CD8-positive, alpha-beta T cell (primary cell): ENCODE measurements at places on chromosomes 12 and 14.

DNA sequence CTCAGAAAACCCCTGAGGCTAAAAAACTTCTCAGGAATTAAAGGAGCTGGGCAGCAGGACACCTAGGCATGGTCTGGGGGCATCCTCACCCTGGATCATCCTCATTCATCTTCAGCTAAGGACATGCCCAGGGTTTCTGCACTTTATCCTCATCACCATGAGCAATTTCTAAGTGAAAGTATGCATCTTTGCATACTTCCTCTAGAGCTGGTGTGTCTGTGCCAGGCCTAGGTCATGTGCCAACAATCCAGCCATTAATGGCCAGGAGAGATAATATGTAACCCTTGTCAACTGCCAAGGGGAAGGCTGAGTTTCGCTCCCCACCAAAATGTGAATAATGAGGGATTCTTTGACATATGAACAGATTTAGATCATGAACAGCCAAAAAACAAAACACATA lies 160.5 kb downstream of the KITLG start:
- DNase-seq = no peak

DNA sequence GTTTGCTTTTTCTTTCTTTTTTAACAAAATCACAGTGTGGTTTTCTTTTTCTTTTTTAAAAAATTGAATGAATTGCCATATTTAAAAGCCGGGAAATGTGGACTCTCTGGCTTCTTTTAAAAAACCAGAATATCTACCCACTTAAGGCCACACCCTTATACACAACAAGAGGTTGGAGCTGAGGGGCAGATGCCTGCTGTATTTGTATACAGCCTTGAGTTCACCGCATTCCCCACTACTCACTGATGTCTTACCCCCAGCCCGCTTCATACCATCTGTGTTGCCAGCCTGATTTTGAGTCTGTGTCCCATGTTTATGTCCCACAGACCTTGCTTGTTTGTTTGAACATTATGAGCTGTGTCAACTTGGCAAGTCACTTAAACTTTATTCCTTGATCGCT lies 14.3 kb downstream of the JDP2 start:
- no peak for DNase-seq

DNA sequence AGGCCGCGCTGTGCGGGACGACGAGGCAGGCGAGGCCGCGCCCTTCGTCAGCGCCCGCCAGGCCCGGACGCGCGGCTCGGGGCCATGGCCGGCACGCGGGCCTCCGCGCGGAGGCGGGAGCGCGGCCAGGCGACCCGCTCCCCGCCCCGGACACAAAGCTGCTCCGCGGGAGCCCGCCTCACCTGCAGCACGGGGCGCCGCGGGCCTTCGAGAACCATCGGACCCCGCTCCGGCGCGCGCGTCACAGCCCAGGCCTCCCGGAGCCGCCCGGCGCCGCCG lies 342 bp downstream of the DICER1 start:
- DNase-seq = no peak

DNA sequence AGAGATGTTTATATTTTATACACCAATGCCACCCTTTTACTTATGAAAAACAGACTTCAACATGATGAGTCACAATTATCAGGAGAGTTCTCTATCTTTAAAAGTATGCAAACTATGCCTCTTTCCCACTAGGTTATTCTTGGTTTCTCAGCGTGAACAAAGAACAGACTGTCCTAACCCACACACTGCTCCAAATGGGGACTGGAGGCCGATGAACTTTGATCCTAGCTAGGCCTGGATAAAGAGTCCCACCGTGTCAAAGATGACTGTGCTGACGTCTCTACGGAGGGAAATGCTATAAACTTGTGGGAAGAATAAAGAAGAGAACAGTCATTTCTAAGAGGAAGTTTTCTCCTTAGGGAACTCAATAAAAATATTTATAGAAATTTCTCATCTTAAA lies 160.1 kb downstream of the EPS8 start:
- no peak for DNase-seq

- no peak for DNase-seq
These were observed 52.6 kb downstream of the SAV1 start for GRCh38 chr14:50615552-50615951.

GRCh38 chr14:31229009-31229408 lies 21.4 kb upstream of the HECTD1 start:
- no peak for DNase-seq

GRCh38 chr12:55693323-55694187 lies 14.1 kb downstream of the ITGA7 start:
- DNase-seq = no peak

- DNase-seq = no peak
These were observed 75.6 kb downstream of the CEP83 start for GRCh38 chr12:94384030-94384429.

GRCh38 chr14:55756078-55756477 lies 176.1 kb downstream of the KTN1 start:
- DNase-seq = no peak

DNA sequence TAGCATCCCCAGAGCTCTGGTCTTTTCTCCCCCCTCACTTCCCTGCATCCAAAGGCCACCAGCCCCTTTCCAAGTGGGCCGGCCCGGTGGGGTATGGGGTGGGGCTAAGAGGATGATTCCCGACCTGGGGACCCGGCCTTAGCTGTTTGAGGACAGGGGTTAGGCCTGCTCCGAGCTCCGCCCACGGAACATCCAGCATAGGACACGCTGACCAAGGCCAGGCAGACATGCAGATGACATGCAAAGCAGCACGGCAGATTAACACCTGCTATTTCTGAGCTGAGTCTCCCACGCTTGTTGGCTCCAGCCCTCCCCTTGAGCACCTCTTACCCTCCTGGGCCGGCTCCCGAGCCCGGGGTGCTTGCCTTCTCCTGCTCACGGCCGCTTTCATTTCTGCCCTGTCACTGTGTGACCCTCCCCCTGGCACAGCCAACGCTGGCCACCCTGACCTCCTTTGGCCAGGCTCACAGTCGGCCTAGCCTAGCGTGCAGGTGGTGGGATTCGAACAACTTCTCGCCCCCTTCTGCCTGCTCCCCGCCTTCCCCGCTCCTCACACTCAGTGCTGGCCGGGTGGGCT lies 40.2 kb downstream of the TEAD4 start:
- DNase-seq = no peak

- peak; percentile 53 for DNase-seq
These were observed 312 bp downstream of the CDCA3 start for GRCh38 chr12:6850796-6851152.

GRCh38 chr14:87503711-87504110 lies 489.3 kb downstream of the GALC start:
- no peak for DNase-seq

DNA sequence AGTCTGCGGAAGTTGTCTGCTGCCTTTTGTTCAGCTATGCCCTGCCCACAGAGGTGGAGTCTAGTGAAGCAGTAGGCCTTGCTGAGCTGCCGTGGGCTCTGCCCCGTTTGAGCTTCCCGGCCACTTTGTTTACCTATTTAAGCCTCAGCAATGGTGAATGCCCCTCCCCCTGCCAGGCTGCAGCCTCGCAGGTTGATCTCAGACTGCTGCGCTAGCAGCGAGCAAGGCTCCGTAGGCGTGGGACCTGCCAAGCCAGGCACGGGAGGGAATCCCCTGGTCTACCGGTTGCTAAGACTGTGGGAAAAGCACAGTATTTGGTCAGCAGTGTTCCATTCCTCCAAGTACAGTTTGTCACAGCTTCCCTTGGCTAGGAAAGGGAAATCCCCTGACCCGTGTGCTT lies 143.6 kb downstream of the DYRK2 start:
- no peak for DNase-seq

DNA sequence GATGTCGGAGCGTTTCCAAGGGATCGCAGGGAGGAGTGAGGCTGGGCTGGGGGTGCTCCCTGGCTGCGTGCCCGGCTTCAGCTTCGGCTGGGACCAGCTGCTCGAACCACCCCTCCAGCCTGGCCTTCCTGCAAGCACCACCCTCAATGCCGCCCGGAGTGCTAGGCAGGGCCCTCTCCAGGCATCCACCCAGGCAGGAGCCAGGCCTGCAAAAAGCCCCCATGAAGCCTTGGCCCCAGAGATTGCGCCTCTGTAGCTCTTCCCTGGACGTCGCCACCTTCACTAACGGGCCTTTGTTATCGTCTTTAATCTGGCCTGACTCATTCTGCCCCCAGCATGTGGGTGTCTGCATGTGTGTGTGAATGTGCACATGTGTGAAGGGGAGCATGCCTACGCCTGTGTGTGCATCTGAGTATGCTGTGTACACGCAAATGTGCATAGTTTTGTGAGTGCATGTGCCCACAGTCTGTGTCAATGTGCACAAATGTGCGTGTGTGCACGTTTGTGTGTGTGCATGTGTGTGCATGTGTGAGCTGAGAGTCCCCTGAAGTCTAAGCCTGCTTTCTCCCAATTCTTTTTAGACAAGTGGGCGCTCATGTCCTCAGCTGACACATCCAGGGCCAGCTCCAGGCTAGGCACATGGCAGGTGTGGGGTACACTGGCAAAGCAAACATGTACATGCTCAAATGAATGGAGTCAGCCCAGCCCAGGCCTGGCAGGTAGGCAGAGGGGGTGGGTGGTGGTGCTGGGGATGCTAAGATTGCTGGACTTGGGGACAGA lies 195.4 kb upstream of the C14orf180 start:
- DNase-seq = no peak

DNA sequence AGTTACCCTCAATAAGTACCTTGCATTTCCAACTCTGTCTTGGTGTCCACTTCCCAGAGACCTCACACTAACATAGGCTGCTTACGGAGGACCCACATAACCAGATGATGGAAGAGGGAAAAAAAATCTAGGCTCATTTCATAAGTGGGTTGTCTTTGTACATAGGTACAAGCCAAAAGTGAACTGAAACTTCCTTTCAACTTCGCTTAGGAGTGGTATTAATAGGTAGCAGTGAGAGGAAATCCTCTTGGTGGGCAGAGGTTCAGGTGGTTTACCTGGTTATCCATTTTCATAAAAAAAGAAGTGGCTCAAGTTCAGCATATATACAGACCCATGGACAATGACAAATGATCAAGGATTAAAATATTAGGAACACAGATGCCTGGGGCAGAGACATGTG lies 35.8 kb upstream of the RNU6-7 start:
- DNase-seq = no peak

DNA sequence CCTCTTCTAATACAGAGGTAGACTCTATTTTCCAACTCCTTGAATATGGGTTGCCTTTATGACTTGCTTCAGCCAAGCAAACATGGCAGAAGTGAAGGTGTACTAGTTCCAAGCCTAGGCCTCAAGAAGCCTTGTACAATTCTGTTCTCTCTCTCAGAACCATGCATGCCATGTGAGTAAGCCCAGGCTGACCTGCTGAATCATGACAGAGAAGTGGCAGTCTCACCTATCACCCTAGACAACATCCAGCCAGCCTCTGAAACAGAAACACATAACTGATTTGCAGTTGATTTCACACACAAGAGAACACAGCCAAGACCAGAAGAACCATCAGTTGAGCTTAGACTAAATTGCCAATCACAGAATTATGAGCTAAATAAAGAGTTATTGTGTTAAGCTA lies 157.2 kb downstream of the GARIN6 start:
- DNase-seq = no peak

- no peak for DNase-seq
These were observed 37.5 kb downstream of the GALC start for GRCh38 chr14:87955501-87955900.

- DNase-seq = no peak
These were observed 260.9 kb downstream of the ITPR2 start for GRCh38 chr12:26572137-26572536.

DNA sequence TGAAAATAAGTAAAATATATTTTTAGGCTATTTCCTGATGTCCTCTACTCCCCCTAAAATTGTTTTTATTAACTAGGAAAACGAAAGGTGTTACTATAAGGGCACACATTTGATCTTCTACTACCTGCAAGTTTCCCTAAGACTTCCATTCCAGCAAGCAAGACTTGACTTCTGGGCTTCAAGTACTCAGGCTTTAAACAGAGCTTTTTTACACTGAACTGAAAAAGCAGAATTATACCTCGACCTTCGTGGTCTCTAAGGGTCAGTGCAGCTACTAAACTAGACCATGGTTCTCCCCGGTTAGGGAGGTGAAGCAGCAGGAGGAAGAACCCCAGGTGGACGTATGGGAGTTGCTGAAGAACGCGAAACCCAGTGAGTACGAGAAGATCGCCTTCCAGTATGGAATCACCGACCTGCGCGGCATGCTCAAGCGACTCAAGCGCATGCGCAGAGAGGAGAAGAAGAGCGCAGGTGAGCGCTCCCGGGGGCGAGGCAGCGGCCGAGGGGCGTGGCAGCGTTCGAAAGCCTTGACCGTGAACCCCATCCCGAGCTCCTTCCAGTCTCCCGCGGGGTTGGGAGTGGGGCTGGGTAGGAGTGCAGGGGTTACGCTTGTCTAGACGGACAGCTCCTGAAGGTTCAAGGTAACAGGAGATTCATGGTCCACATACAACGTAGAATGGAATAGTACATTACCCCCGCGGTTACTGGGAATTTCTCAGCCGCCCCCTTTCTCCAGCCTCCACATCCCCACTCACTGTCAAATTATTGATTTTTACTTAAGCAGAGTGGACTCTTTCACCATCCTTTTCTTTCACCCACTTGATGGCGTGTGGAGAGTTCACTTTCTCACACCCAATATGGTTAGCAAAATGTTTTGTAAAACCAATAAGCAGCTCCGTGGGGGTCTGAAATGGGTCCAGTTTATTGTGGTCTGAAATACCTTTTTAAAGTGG lies 47.6 kb downstream of the MYBPC1 start:
- DNase-seq = no peak

DNA sequence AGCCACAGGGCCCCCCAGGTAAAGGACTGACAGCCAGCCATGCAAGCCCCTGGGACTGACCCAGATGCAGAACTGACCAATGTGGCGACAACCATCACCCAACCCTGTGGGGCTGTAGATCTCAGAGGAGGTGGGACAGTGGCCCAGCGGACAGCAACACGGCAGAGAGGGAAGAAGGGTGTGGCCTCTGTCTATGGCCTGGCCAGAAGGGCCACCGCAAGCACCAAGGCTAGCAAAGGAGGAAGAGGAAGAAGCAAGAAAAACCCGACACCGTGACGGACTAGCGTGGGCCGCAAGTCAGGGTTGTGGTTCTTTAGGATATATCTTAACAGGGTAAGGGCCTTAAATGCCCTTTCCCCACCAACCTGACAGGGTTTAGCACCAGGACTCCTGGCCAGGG lies 71.2 kb downstream of the ITPK1 start:
- no peak for DNase-seq

- no peak for DNase-seq
These were observed 350.8 kb downstream of the SLC16A7 start for GRCh38 chr12:59946635-59947034.

DNA sequence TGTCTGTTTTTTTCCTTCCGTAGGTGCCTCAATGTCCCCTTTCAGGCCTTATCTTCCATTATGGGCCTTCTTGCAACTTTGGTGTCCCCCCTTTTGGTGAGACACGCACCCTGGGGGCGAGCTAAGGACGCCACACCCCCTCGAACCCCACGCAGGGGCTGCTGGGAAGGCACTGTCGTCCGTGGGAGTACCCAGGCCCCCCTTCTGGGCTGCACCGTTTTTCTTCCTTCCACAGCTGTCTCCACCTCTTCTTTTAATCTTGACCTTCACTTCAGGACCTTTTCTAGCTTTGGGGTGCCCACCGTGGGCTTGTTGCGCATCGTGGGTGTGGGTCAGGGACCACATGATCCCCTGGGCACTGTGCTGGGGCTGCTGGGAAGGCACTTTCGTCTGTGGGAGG lies 271.8 kb downstream of the ALG10 start:
- no peak for DNase-seq

- DNase-seq = peak; percentile 36
These were observed 35.7 kb upstream of the ATP2A2 start for GRCh38 chr12:110245369-110245772.

GRCh38 chr12:105598031-105598430 lies 267.5 kb downstream of the C12orf75 start:
- no peak for DNase-seq
